ENCODE measurements at places on chromosomes 1 and 21. TPM values are rescaled to one million over a fixed set of nuclear protein-coding genes. Genes with fewer than 3 reads are reported as not detected.

FMO3 gene
- total RNA-seq: 1.1 TPM

CA6 gene
- total RNA-seq: not detected

SYCP1 gene
- not detected for total RNA-seq

ZMYND12 gene
- 0.81 TPM for total RNA-seq

RPTN gene
- not detected for total RNA-seq

DIRAS3 gene
- 1.8 TPM for total RNA-seq

CDC42BPA gene
- total RNA-seq: 25.6 TPM

AADACL4 gene
- not detected for total RNA-seq

AGTRAP gene
- 48.4 TPM for total RNA-seq

LCE3D gene
- total RNA-seq: not detected

LRRC42 gene
- 41.0 TPM for total RNA-seq

C1orf226 gene
- 1.1 TPM for total RNA-seq

TMEM82 gene
- total RNA-seq: not detected

OR2AK2 gene
- not detected for total RNA-seq

IGSF3 gene
- total RNA-seq: 7.4 TPM

TEDDM1 gene
- total RNA-seq: not detected

TMEM52 gene
- total RNA-seq: 0.54 TPM

PTGER3 gene
- under 0.01 TPM for total RNA-seq

CACNA1S gene
- not detected for total RNA-seq

OR2M3 gene
- not detected for total RNA-seq

FLG2 gene
- total RNA-seq: not detected

GPA33 gene
- not detected for total RNA-seq
